ENCODE measurements at places on chromosomes 2 and 18.

GRCh38 chr2:36710858-36711515 is 14.5 kb downstream of the VIT start:
- DNase-seq = no peak

GRCh38 chr2:119983108-119983507 is 29.8 kb upstream of the EPB41L5 start:
- DNase-seq = no peak

- DNase-seq = no peak
Measured at GRCh38 chr18:64278026-64278425, 129.1 kb upstream of the LINC00305 start.

GRCh38 chr2:239950144-239951128 is 74.7 kb downstream of the NDUFA10 start:
- DNase-seq = no peak

GRCh38 chr2:149075105-149075504 is 36.6 kb downstream of the LYPD6B start:
- no peak for DNase-seq

- DNase-seq = no peak
Measured at GRCh38 chr2:70261501-70261900, 3.6 kb downstream of the PCYOX1 start.

- DNase-seq = no peak
Measured at GRCh38 chr18:42446195-42446594, 491.2 kb downstream of the PIK3C3 start.

GRCh38 chr2:54336977-54337255 is 80.9 kb upstream of the TSPYL6 start:
- DNase-seq = no peak

DNA sequence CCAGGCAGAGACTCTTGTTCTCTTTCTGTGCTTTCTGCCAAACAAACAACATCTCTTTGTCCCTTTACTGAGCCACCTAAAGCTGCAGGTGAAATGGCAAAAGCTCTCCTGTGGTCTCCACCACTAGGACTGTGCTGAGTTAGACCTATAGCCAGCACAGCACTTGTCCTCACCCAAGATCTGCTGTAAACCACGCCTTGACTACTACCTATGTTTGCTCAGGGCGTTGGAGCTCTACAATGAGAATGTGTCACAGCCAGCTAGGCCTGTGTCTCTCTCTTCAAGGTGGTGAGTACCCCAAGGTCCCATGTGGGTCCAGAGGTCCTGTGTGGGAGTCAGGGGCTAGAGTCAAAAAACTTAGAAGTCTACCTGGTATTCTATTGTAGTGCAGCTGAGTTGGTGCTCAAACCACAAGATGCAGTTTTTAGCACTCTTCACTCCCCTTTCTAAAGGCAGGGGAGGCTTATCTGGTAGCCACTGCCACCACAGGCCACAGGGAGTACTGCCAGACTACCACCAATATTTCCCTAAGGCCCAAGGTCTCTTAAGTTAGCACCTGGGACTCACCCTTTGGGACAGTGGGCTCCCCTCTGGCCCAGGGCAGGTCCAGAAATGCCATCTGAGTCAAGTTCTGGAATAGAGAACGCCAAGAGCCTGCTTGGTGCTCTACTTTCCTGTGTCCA is 96.8 kb upstream of the RPRM start:
- no peak for DNase-seq

GRCh38 chr2:40434731-40435271 is 17.1 kb downstream of the SLC8A1 start:
- DNase-seq = no peak

GRCh38 chr2:10775831-10776230 is 36.8 kb downstream of the PDIA6 start:
- no peak for DNase-seq

DNA sequence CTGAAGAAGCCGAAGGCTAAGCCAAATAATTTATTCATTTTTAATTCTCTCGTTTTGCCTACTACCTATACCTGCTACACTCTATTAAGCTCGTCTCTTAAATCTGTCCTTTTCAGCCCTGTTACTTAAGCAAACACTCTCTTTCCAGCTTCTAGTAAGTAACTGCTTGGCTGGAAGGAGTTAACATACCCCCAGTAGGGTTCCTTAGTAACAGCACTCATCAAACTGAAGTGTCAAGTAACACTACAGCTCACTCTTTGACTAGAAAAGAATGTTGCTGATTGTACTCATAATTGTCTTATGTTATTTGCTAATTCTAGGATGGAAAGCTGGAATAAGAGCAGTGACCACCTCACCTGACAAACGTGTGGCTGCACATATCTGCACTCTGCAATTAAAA is 120.0 kb upstream of the SCN7A start:
- no peak for DNase-seq

- DNase-seq = no peak
Measured at GRCh38 chr2:102033031-102033749, 41.4 kb downstream of the IL1R2 start.

- no peak for DNase-seq
Measured at GRCh38 chr2:54559006-54559445, 102.9 kb downstream of the SPTBN1 start.

GRCh38 chr2:130846233-130846632 is 9.5 kb downstream of the ARHGEF4 start:
- DNase-seq = no peak

DNA sequence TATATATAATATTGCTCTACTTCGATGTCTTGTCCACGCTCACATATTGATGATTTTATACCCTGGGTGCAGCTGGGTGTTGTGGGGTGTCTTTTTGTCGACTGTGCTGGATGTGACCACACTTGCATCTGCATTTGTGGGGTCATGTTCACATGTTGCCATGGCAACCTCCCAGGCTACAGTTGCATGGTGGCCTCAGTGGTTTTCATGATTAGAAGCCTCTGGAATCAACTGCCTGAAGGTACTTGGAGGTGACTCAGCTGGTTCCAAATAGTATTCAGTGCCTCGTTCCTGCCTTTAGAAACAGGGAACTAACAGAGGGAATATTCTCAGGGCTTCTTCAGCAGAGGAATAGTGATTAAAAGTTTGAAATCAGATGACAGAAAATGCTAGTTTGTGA is 166.3 kb upstream of the NYAP2 start:
- DNase-seq = no peak

DNA sequence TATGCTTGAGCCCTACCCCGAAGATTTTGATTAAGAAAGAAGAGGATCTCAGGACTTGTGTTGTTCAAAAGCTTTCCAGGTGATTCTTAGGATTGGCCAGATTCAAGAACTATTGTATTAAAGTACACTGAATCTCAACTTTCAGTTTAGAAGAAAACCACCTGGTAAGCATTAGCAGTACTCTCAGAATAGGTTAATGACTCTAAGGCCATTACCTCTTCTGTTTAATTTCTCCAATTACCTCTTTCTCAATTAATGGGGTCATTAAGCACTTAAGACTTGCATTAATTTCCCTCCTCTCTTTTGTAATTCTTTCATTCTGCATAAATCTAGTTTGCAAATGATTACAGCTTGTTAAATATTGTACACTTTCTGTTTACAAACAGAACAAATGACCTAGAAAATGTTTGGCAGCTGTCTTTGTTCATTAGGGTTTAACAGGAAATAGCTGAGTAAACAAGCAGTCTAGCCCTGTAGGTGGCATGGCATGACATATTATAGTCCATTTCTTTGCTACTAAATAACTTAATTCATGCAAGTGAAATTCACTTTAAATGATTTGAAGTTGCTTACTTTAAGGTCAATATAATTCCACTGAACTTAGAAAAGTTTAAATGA is 20.4 kb upstream of the TDRD15 start:
- no peak for DNase-seq

DNA sequence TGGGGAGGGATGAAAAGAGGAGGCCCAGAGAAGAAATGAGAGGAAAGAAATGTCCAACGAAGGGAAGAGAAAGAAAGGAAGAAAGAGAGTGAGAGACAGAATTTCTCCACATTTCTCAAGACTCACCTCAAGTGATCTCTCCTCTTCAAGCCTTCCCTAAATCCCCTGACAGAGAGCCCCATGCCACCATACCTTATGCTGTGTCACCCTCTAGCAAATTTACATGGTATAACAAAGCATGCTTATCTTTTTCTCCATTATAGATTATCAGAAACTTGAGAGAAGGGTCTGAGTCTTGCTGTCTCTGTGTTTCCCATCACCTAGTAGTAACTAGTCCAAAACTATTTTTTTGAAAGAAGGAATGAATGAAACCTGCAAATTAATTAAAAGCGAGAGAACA is 1208.4 kb downstream of the DPP10 start:
- no peak for DNase-seq

- no peak for DNase-seq
Measured at GRCh38 chr2:42492691-42493467, 903 bp downstream of the KCNG3 start.

- no peak for DNase-seq
Measured at GRCh38 chr2:158766524-158766923, 28.6 kb upstream of the DAPL1 start.

DNA sequence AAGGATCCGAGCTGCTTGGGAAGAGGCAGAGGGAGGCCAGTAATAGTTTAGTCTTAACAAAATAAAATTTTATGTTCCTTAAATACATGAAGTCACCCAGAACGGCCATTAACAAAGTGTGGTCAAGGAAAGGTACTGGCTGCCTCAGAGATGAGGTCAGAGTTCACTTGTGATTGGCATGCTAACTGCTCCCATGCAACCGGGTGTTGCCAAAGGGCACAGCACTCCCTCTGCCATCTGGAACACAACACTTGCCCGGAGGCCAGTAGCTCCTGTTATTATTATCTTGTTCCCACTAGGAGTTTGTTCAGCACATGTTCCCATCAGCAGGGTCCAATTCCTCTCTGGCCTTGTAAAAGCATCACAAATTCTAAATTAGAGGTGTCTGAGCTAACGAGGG is 207.0 kb downstream of the CYP26B1 start:
- peak; percentile 7 for DNase-seq

GRCh38 chr18:55375930-55376329 is 212.1 kb downstream of the TCF4 start:
- DNase-seq = no peak

DNA sequence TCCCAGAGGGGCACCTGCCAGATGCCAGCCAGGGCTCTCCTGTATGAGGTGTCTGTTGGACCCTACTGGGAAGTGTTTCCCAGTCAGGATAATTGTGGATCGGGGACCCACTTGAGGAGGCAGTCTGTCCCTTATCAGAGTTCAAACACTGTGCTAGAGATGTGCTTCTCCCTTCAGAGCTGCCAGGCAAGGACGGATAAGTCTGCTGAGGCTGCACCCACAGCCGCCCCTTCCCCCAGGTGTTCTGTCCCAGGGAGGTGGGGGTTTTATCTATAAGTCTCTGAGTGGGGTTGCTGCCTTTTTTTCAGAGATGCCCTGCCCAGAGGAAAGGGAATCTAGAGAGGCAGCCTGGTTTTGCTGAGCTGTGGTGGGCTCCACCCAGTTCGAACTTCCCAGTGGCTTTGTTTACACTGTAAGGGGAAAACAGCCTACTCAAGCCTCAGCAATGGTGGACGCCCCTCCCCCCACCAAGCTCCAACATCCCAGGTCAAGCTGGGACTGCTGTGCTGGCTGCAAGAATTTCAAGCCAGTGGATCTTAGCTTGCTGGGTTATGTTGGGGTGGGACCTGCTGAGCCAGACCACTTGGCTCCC is 324.0 kb upstream of the SETBP1 start:
- no peak for DNase-seq

DNA sequence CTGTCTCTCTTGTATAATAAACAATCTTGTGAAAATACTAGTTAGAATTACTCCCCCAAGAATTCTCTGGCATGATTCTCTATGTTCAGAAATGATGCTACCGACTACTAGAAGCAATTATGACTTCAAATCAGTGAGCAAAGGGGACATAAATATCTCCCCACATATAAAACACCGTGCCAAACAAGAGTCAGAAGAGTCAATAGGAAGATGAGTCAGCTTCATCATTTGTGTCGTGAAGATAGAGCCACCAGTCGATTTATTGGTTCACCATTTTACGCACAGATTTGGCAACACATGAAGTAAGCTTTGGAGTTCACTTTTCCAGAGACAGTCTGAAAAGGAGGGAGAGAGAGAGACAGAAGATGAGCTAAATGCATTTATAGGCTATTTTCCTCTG is 650.9 kb downstream of the CCDC85A start:
- no peak for DNase-seq

GRCh38 chr18:4068552-4069158 is 386.5 kb downstream of the DLGAP1 start:
- DNase-seq = peak; percentile 35

GRCh38 chr18:59951591-59951990 is 51.8 kb downstream of the PMAIP1 start:
- no peak for DNase-seq

GRCh38 chr2:206213514-206213845 is 53.8 kb downstream of the EEF1B2 start:
- DNase-seq = no peak

DNA sequence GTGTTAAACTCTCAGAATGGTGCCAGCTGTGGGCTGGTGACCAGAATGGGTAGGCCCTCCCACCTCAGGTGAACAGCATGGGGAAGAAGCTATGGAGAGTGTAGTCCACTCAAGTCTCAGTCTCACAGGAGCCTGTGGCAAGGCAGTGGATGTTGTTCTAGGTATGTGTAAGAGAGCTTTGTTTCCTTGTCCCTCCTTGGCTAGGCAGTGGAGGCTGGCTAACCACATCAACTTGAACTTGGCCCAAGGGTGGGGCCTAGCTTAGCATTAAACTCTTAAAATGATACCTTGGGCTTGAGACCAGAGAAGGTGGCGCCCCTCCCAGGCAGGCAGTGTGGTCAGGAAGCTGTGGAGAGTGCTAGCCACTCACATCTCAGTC is 53.2 kb upstream of the SLC4A10 start:
- DNase-seq = no peak

DNA sequence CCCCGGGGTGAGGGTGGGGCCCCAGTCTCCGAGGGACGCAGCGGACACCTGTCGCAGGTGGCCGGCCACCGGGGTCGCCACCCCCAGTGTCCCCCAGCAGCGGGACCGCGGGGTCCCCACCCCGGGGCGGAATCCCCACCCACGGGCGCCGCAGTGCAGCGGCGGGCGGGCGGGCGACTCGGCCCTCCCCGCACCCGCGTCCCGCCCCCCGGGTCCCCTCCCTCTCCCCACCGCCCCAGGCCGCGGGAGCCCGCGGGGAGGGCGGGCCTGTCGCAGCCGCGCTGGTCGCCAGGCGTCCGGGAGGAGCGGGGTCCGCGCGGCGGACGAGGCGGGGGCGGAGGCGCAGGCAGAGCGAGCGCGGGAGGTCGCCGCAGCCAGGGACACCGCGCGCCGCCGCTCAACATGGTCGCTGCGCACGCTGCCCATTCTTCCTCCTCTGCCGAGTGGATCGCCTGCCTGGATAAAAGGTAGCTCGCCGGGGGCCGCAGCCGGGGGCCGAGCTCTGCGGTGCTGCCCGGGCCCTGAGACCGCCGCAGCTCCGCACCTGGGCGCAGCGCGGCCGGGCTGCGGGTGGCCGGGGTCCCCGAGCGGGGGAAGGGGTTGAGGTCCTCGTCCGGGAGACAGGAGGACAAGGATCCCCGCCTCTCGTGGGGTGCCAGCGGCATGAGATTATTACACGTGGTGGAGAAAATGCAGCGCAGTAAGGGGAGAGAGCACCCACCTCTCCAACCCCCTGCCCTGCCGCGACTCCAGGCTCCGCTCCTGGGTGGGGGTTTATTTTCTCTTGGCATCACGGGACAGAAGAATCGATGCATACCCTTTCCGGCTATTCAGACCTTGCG is at the start of gene RAPGEF4:
Gene RAPGEF4, plus strand, starts transcription at position 264 of the 842 bp plus-strand sequence. Its CDS starts 139 bp downstream, at position 403.
- DNase-seq = no peak

GRCh38 chr2:115838539-115838938 is 1396.1 kb downstream of the DPP10 start:
- DNase-seq = no peak

- no peak for DNase-seq
Measured at GRCh38 chr2:233982421-233983121, 65.4 kb downstream of the TRPM8 start.
